ENCODE measurements at places on chromosomes 4 and X. TPM values are rescaled to one million over a fixed set of nuclear protein-coding genes. Genes with fewer than 3 reads are reported as not detected.

The GC gene
- not detected for polyA plus RNA-seq

The MAGEA9B gene
- not detected for polyA plus RNA-seq

The XAGE2 gene
- not detected for polyA plus RNA-seq

The TIGD4 gene
- polyA plus RNA-seq = 0.30 TPM

The NOX1 gene
- 0.07 TPM for polyA plus RNA-seq

DNA sequence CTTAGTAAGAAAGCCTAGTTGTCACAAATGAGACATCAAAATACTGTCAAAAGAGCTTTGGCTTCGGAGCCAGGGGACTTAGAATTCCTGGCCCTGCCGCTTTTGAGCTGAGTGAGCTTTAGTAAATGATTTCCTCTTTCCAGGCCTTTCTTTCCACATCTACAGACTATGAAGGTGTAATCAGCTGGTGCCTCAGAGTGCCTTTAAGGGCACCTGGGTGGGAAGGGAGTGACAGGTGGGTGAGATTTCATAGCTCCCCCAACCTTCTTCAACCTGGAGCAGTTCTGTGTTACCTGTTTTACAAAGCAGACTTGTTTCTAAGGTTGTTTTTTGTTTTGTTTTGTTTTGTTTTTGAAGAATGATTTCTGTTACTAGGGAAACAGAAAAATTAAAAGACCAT is 154.7 kb upstream of the BOD1L1 start:
- no peak for DNase-seq

DNA sequence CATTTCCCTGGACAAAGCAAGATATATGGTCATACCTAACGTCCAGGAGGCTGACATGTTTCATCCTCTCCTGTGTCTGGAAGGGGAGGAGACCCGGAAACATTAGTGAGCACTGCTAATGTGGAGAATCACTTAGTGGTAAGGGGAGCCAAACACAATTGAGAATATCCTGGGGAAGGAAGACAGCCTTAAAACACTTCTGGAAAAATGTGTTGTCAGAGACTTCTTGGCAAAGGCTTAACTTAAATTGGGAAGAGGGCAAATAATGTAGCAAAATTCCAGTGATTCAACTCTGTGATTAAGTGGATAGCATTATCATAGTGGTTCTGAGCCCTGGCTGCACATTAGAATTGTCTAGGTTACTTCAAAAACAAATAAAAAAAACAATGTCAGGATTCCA is 39.5 kb downstream of the SPARCL1 start:
- DNase-seq = no peak

GRCh38 chr4:8699479-8700145 is 107.0 kb downstream of the CPZ start:
- no peak for DNase-seq

DNA sequence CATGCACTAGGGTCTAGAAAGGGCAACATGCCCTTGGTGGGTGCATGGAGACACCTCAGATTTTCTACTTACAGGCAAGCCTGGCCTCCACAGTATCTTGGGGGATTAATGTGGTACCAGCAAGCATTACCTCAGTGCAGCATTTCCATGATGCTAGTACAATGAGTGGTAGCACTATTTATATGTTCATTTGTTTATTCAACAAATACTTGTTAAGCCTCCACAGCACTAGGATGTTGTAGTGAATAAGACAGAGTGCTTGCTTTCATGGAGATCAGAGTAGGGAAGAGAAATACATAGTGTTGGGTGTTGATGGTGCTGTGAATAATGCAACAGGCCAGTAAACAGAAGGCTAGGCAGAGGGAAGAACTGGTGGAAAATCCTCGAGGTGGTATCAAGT is 133.4 kb downstream of the KLHL8 start:
- DNase-seq = no peak

Data from A549 (cell line).